ENCODE measurements at places on chromosomes 16 and 17.

GRCh38 chr17:78383725-78384471 is 5.4 kb downstream of the PGS1 start:
- DNase-seq, result peak; percentile 45

GRCh38 chr17:29155966-29156338 is 24.2 kb downstream of the MYO18A start:
- no peak for DNase-seq

GRCh38 chr16:50555952-50556673 is 7.9 kb downstream of the NKD1 start:
- DNase-seq, result no peak

DNA sequence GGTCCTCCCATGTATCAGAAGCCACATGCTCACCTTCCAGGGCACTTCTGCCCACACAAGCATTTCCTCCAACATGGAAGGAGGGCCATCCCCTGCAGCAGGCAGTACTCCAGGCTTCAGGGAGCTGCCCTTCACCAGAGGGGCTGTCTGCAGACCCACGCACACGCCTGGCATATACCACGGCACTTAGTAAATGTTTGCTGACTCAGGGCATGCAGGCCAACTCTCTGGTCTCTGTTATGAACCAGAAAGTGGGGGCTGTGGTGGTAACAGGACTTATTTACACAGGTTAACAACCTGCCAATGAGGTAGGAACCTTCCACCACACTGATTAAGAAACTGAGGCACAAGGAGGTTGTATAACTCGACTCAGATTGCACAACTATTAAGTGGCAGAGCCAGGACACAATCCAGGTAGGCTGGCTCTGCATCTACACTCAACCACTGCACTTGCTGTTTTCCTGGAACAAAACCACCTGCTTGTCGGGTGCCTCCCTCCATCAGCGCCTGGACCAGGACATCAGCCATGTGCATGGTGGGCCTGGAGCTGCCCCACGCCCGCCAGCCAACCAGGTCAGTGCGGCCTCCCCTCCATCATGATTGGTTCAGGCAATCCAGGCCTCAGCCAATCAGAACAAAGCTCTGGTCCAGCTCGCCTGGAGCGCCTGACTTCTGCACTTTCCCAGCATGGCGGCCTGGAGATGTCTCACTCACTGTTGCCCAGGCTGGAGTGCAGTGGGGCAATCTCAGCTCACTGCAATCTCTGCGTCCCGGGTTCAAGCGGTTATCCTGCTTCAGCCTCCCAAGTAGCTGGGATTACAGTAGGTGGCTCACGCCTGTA is 19.2 kb downstream of the ACTG1 start:
- DNase-seq, result no peak

GRCh38 chr16:67116388-67117311 is 6.9 kb downstream of the PHAF1 start:
- no peak for DNase-seq

DNA sequence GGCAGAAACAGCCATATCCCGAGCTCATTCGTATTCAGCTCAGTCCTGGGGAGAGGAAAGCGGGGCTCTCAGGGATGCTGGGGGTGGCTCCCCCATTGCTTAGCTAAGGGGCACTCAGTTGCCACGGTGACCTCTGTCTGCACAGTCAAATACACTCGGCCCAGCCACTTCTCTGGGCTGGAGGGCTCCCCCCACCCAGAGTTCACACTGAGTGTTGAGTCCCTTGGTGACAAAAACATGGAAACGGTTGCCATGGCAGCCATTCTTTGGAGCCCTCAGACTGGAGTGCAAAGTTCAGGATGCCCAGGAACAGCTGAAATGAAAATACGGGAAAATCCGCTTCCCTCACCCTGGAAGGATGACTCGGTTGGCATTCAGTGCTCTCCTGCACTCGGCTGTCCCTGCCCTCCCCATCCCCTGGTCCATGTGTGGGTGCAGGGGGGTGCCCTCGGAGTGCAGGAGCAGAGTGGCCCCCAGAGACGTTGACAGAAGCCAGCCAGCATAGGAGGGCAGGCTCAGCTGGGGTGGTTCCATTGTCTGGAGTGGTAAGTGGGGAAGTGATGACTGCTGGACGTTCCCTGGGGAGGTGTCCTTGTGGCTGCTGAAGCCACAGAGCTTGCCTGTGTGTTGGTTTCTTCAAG is 216.5 kb downstream of the NTN1 start:
- DNase-seq, result no peak

DNA sequence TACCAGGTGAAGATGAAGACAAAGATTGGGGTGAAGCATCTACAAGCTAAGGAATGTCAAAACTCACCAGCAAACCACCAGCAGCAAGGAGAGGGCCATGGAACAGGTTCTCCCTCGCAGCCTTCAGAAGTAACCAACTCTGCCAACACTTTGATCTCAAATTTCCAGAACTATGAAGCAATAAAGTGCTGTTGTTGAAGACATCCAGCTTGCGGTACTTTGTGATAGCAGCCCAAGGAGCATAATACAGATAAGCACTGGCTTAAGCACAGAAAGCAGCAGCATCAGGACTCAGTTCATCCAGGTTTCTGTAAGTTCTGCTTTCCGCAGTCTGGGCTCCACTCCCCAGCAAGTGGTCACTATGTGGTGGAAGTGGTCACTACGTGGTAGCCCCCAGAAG is 16.0 kb upstream of the CDRT4 start:
- DNase-seq, result no peak

GRCh38 chr17:45061606-45062205 is 589 bp downstream of the NMT1 start:
- DNase-seq, result no peak

DNA sequence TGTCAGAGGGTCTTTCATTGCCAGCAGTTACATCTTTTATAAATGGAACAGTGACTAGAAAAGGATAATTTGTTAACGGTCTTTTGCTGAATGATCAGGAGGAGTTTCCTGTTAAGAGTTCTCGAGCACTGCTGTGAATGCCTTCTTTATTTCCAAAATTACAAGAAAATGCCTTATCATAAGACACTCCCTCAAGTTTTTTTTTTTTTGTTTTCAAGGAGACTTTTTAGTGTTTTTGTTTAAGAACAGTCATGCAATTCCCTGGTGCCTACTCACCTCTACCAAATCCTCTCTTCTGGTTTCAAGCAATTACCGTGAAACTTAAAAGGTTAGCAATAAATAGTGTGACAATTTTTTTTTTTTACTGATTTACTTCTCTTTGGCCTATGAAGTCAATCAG is 19.0 kb upstream of the VWA3A start:
- DNase-seq, result no peak

DNA sequence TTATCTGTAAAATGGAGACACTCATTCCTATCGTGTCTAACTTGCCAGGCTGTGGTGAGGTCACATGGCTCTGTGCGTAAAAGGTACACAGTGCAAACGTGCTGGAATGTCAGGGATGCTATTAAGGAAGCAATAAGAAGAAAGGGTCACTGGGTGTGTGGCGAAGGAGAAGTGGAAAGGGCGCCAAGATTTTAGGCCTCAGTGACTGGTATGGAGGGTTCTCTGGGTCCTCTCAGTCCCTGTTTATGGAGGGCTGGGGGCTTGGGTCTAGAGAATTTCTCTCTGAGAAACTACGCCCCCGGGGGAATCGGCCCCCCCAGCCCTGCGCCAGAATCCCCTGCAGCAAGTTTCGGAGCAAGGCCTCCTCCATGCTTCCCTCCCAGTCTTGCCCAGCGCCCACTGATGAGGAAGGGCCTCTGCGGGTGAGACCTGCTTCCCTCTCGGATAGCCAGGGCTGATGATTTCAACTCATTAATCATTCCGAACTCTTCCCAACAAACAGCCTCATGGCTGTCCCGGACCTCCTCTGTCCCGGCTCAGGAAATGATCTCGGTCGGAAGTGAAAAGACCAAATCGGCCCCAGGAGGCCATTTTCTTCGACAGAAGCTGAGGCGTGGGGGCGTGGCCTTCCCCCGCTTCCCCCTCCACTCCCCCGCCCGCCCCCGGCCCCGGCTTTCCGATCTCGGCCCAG is 1.2 kb upstream of the HEXIM1 start:
- DNase-seq, result peak; percentile 76

DNA sequence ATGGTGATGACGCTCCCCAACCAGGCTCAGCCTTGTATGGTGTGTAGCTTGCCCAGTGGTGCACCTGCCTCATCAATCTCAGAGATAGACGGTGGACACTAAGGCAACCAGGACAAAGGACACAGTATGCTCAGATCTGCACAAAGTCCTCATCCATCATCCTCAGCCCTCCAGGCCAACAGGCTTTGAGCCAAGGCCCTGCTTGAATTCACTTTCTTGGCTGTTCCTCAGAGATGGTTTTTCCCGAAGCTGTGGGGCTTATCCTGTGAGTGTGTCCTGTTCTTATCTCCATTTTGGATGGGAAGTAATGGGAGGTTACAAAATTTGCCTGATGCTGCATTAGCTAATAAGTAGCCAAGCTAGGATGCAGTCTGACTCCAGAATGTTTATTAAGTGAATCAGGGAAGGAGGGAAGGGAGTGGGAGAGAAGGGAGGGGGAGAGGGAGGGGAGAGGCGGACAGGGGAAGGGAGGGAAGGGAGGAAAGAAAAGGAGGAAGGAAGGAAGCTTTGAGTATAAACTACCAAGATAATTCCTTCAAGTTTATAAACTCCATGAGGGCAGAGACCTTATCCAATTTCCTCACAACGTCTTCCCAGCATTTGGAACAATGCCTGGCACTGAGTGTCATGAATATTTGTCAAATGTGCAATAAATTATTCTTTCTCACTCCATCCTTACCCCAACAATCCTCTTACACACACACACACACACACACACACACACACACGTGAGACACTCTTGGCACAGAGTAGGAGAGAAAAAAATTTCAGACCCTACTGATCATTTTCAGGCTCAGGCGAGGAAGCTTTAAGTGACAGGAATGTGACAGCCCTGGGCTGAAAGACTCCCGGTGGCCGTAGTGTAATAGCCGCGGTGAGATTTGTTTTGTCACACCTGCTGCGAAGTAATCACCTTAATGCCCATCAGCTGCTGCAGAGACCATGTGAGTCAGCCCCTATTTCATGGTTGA is 84.3 kb downstream of the BMERB1 start:
- no peak for DNase-seq

- no peak for DNase-seq
Measured at GRCh38 chr16:75138636-75139035, 9.7 kb upstream of the ZFP1 start.

DNA sequence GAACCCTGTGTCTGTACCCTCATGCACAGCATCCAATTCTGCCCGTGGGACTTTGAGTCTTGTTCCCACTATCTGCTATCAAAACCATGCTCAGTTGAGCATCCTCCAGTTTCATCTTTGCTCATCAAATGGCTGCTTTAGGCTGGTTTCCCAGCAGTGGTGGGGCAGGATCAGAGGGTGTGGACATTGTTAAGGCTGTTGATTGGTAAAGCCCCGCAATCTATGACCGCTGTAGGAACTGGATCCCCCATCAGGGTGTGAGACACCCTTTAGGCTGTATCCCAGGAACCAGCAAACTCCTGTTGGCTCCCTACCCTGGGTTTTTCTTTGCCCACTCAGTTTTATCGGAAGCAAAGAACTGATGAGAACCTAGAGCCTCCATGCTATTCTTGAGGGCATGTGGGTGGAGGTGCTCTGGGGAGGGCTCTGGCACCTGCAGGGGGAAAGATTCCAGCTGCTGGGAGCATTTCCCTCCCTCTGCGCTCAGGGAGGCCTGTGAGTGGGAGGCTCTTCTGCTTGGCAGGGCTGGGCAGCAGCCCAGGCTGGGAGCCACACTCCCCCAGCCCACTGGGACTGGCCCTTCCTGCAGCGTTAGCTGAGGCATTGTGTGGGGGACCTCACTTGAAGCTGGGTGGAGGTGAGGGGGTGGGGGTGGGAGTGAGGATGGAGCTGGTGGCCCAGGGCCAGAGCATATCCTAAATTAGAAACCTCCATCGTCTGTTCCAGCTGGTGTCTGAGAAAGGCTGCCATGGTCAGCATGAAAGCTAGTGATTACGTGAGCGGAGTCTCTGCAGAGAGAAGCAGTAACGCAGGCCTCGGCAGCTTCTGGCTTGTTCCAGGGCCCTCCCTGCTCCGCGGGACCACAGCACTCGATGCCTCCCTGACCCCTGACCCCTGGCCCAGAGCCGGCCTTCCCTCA is 160.6 kb downstream of the IRF8 start:
- no peak for DNase-seq

GRCh38 chr16:61098505-61098904 is 937.7 kb downstream of the CDH8 start:
- DNase-seq, result no peak

DNA sequence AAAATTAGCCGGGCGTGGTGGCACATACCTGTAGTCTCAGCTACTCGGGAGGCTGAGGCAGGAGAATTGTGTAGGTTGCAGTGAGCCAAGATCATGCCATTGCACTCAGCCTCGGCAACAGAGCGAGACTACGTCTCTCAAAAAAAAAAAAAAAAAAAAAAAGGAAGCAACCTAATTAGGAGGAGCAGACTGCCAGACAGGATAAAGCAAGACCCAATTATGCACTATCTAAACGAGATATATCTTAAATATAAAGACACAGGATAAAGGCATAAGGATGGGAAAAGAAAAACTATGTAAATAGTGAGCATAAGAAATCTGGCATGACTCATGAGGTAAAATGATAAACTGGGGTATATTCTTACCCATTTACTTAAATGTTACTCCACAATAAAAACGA is 4.9 kb downstream of the TXNDC11 start:
- no peak for DNase-seq

- DNase-seq, result no peak
Measured at GRCh38 chr16:87044829-87045228, 272.4 kb downstream of the C16orf95 start.

- DNase-seq, result no peak
Measured at GRCh38 chr16:86789621-86790051, 211.3 kb downstream of the FOXL1 start.

DNA sequence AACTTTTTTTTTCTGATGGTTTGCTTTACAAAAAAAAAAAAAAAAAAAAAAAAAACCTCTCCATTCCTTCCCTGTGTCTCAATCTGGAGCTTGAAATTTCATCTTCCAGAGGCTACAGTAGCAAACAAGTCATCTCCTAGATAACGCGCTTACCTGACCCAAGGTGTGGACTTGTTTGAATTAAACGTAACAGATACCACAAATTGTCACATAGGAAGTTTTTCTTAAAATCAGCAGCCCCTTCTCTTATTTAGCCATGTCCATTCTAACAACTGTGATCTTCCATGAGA is 2.0 kb downstream of the STAT5B start:
- peak; percentile 37 for DNase-seq

GRCh38 chr17:44906763-44907728 is 7.8 kb upstream of the EFTUD2 start:
- no peak for DNase-seq

DNA sequence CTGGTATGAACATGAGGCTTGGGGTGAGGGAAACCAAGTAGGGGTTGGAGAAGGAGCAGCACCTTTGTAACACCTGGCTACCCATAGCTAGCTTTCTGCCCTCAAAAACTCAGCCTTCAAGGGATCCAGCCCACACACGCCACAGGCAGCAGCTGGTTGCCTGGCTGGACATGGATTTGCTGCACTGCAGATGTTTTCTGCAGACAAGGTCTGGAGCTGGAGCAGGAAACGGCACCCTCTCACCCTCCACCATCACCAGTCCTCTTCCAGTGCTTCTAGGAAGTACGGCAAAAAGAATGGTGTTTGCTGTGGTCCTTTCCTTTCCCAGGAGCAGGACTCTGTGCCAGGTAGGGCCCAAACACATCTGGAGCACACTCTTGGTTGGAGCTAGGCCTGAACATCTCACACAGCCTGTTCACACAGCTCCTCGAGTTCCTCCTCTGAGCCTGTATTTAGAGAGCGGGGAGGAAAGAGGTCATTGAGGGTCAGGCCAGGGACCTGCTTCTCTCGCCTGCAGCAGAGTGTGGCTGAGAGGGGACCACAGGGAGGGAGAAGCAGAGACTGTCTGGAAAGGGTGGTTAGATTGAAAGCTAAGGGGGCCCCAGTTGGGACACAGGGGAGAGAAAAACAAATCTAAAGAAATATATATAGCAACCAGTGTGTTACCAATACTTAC is 2.7 kb upstream of the SUPT4H1 start:
- no peak for DNase-seq
